SHP77 treated with DMSO at 0.1 percent for 48 hours (cell line): ENCODE measurements at places on chromosomes 2 and 18.

GRCh38 chr2:236572482-236572881 lies 2.9 kb downstream of the ACKR3 start:
- no peak for DNase-seq

DNA sequence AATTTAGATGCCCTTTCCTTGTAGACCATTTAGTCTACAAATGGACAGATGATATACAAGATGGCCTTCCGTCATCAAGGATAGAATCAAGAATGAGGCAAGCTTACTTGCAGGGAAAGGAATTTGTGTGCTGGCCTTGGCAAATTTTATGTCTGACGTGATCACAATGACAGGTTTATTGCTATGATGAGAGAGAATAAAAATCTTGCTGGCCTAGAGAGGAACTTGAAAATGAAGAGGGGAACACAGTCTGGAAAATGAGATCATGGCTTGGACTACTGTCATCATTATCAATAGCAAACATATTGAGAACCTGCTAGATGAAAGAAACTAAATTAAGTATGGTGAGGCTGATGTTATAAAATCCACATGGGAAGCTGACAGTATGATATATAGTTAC lies 66.0 kb downstream of the CSRNP3 start:
- DNase-seq, result no peak

DNA sequence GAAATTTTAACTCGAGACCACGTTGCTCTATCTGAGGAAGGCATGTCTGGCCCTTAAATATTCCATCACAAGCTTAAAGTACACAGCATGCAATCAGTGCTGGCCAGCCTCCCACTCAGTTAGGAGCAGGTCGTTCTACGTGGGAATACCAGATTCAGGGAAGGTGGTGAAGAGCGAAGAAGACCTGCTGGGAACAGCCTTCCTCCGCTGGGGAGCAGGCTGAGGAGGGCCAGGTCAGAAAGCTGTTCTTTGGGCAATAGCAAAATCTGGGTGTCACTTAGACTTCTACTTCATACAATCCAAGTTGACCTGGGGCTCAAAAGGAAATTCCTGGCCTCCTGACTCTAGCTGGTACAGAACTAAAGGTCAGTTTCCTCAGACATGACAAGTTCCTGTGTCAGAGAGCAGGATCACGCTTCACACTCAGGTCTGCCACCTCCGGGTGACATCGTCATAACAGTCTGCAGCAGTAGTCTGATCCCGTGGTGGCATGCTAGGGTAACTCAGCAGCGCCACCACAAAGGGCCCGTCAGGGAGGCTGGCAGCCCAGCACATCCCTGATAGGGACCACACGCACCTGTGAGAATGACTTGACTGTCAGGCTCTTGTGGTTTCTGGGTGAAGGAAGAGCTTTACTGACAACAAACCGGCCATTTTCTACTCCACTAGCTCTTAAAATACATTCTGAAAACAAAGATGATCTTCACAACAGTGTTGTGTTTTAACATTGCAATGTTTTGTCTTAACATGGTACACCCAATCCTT lies 35.2 kb upstream of the NAPG start:
- DNase-seq, result peak; percentile 44

- no peak for DNase-seq
Observed at GRCh38 chr2:148789059-148789458, 86.0 kb upstream of the KIF5C start.

- no peak for DNase-seq
Observed at GRCh38 chr2:215573496-215573895, 137.6 kb upstream of the FN1 start.

DNA sequence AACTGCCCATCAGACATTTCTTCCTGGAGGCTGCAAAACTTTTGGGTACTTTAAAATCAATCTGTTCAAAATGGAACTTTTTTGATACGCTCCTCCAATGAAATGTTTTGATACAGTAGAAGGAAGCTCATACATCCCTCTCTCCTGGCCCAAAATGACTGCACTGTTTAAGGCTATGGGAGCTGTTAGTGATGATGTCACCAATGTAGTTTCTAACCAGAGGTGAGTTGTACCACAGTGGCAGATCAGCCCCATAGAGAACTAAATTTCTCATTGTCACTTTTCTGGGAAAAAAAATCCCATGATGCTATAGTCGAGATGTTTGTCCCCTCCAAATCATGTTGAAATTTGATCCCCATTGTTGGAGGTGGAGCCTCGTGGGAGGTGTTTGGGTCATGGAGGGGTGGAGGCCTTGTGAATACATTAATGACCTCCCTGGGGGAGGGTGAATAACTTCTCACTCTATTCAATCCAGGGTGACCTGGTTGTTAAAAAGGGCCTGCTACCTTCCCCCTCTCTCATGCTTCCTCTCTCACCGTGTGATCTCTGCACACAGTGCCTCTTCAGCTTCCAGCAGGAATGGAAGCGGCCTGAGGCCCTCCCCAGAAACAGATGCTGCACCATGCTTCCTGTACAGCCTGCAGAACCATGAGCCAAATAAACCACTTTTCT lies 117.4 kb upstream of the NPAS2 start:
- DNase-seq, result no peak

DNA sequence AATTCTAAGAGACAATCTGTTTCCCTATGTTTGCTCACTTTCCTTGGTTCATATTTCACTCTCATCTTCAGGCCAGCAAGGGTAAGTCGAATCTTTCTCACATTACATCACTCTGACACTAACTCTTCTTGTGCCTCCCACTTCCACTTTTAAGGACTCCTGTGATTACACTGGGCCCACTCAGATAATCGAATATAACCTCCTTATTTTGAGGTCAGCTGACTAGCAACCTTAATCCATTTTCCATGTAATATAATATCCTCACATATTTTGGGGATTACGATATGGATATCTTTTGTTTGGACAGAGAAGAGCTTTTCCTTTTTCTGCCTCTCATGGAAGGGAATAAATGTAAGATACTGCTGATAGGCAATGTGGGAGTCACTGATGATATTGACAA lies 2015.7 kb upstream of the LRRTM1 start:
- no peak for DNase-seq

DNA sequence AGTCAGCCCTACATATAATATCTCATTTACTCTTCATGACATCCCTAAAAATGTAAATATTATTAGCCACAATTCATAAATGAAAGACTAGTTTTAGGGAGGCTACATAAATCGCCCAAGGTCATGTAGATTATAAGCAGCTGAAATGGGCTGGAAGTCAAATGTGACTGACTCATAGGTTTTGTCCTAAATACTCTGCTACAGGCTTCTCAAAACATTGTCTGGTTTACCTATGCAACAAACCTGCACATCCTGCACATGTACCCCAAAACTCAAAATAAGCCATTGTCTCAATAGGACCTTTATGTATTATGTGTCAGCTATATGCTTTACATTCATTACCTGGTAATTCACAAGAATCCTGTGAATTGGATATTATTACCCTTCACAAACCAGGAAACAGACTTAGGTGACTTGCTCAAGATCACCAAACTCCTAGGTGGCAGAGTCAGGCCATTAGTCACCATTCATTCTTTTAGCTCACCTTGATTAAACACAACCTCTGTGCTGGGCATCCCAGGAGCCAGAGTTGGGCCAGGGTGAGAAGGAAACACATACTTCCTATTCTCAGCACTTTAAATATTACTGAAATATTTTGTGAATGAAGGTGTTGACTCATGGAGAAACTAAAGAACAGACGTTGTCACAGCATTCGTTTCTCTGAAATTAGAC lies 69.4 kb upstream of the CPO start:
- DNase-seq, result no peak

- no peak for DNase-seq
Observed at GRCh38 chr18:6414723-6415417, at the start of gene L3MBTL4. Gene L3MBTL4, minus strand, starts transcription at chr18:6414911. Its CDS starts 103,286 bp downstream, at chr18:6311625.

GRCh38 chr2:6952101-6952500 lies 34.9 kb downstream of the RNF144A start:
- DNase-seq, result no peak

DNA sequence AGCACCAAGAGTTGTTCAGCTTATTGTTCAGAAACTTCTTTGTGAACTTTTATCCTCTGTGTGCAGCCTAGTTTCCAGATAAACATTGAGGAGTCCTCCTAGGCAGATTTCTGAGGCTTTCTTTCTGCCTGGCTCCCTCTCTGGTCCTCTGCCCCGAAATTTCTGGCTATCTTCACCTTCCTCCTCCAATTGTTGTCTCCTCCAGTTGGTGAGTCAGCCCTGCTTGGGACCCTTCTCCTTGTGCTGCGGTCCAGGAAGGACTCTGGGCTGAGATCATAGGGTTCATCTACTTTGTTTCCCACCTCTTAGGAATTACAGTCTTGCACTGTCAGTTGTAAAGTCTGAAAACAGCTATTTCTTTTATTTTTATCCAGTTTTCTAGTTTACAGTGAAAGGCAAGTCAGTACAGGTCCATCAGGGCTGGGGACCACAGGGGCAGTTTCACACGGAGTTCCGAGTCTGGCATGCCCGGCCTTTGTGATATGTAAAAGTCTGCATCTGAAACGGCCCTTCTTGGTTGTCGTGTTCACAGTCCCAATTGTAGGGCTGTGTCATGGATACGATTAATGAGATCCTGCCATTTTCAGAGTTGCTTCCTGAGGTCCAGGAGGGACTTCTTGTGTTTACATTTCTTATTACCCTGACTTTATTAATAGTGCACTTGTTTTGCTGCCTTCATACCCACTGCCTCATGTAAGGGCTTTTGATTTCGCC lies 100.8 kb downstream of the SMC6 start:
- DNase-seq, result no peak
